SJSA1 (cell line): ENCODE measurements at places on chromosomes 13 and 19.
A peak's percentile ranks its signal among the peaks of the same experiment; 100 is the strongest.

GRCh38 chr13:50599927-50600326, 243.6 kb downstream of the DLEU7 start:
- no peak overlapping the region for H3K4me3 ChIP-seq
- no peaks in the 10 kb centered on the region for H3K4me1 ChIP-seq
- no peaks in the 10 kb centered on the region for H3K36me3 ChIP-seq

DNA sequence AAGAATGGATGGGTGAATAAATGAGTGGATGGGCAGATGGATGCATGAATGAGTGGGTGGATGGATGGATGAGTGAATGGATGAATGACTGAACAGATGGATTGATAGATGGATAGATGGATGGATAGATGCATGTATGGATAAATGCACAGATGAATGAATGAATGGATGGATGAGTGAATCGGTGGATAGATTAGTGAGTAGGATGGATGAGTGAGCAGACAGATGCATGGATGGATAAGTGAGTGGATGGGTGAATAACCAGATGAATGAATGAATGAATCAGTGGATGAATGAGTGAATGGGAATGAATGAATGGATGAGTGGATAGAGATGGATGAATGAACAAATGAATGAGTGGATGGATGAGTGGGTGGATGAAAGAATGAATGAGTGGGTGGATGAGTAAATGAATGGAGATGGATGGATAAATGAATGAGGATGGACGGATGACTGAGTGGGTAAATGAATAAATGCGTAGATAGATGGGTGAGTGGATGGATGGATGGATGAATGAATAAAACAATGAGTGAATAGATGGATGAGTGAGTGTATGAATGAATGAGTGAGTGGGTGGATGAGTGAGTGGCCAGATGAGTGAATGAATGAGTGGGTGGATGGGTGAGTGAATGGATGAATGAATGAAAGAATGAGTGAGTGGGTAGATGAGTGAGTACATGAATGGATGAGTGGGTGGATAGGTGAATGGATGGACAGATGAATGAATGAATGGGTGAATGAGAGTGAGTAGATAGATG, 13.0 kb downstream of the GAS6 start:
- H3K4me3 ChIP-seq: no peak overlapping the region
- no peak overlapping the region for H3K27ac ChIP-seq
- no peak for DNase-seq
- peaks cover 7% of the 10 kb centered on the region for H3K4me1 ChIP-seq

GRCh38 chr19:16901491-16902175, 12.8 kb downstream of the F2RL3 start:
- no peaks in the 10 kb centered on the region for H3K27me3 ChIP-seq
- H3K4me3 ChIP-seq: no peak overlapping the region
- H3K4me1 ChIP-seq: peaks cover 6% of the 10 kb centered on the region

- H3K27ac ChIP-seq: no peak overlapping the region
- no peak overlapping the region for H3K4me3 ChIP-seq
- no peak for DNase-seq
These were observed 689.6 kb downstream of the SLITRK5 start for GRCh38 chr13:88360761-88361160.

GRCh38 chr19:47514869-47515588, at the start of gene NAPA:
NAPA (minus strand) TSS chr19:47515063; CDS start chr19:47514940, 123 bp downstream.
- H3K27me3 ChIP-seq: no peaks in the 10 kb centered on the region
- H3K36me3 ChIP-seq: peaks cover 7% of the 10 kb centered on the region; the same call in 1 of the 2 replicates
- peak within 1 kb of the TSS; percentile 61 for H3K27ac ChIP-seq
- peak within 1 kb of the TSS; percentile 67 for H3K4me3 ChIP-seq
